Head of caudate nucleus (tissue), 42 donors: ENCODE measurements at places on chromosomes 4 and X.

GRCh38 chrX:119226446-119226845 is 9.6 kb upstream of the PGRMC1 start:
- DNase-seq: no peak

DNA sequence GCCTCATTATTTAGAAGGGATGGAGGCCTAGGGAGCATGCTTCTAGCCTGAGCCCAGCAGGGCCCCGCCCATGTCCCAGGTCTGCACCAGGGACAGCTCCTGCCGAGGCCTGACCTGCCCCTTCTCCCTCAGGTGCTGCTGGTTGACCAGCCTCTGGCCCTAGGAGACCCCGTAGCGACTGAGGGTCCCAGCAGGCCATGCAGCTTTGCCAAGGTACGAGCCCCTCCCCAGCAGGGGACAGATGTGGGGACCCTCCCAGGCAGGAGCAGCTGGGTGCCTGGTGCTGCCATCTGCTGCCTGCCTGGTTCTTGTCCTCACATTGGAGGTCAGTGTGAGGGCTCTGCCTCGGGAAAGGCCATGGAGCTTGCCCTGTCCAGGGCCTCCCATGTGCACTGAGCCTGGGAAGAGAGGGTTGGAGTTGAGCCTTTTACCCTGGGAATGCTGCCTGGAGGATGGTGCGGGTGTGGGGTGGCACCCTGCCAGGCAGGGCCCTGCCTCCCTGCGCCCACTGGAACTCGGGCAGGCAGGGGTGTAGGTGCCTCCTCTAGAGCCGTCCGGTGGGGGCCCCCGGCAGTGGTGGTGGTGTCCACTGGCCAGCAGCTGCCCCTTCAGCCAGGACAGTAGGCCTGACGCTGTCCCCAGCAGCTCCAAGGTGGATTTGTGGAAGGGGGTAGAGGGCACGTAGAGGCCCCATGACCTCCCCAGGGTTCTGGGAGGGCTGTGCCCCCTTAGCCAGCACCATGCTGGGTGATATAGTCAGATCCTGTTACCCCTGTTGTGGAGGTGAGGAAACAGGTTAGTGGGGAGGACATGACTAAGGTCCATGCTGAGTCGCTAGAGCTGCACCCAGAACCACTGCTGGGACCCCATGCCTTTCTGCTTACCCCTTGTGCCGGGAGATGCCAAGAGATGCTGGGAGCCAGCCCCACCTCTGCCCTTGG is 2.2 kb upstream of the MSANTD1 start:
- DNase-seq: no peak

DNA sequence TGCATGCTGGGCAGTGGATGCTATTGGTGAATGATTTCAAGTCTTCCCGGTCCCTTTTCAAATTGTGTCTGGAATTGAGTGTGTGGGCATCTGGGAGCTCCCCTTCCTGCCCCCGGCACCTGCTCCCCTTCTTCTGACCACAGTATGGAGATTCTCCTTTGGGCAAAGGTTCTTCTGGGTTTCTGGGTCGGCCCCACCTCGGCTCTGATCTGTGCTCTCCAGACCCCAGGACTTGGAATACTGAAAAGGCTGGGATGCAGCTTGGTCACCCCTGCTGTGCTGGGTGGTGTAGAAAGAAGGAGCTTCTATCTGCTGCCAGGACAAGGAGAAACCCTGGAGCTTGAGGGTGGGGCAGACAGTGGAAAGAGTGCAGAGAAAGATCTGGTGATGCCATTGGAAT is 78.8 kb downstream of the WFS1 start:
- DNase-seq: no peak

DNA sequence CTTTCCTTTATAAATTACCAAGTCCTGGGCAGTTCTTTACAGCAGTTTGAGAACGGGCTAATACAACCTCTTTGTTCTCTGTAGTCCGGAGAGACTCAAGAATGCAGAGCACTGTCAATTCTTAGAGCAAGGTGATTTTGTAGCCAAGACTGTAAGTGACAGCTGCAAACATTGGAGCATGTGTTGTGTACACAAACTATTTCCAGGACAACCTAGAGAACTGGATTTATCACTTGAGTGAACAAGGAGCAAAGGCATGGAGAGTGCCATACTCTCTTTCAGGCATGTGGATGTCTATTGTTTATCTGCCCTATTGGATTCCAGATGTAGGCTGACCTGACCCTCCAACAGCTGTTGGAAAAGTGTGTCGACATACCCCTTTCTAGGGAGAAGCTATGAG is 153.9 kb downstream of the SPANXN3 start:
- no peak for DNase-seq

- DNase-seq: no peak
Observed at GRCh38 chr4:159017323-159018026, 85.4 kb upstream of the RAPGEF2 start.

DNA sequence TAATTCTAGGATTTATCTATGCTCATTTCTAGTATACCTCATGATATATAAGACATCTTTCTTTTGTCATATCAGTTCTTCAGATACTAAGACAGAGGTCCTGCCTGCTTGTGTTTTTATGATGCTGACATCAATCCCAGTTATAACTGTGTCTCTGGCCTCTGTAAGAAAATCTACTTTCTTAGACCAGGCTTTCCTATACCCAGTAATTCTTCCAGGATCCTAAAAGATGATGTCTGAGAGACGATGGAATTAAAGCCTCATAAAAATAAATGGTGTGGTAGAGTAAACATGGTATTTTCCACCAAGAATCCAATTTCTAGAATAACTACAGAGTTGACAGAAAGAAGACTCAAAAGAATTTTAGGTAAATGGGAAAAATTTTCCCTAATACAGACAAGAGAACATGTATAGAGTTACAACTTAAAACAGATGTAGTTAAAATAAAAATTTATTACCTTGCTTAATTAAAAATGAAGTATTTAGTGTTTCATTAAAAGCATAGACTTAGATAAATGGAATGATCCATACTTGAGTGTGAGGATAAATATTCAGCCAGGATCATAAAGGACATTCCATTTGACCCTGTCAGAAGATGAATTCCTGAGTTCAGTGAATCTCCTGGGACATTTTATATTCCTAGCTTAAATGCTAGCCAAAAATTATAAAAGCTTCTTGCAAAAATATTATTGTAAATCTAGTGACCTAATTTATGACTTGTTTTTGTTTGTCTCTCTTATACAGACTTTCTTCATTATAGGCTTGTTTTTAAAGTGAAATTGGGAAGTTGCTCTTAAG is 137.4 kb downstream of the PDLIM5 start:
- DNase-seq: no peak

GRCh38 chr4:85955620-85956292 is 404.1 kb downstream of the MAPK10 start:
- no peak for DNase-seq

GRCh38 chrX:128335671-128336070 is 283.5 kb upstream of the ACTRT1 start:
- no peak for DNase-seq

GRCh38 chr4:122861172-122861943 is 34.7 kb downstream of the FGF2 start:
- no peak for DNase-seq

DNA sequence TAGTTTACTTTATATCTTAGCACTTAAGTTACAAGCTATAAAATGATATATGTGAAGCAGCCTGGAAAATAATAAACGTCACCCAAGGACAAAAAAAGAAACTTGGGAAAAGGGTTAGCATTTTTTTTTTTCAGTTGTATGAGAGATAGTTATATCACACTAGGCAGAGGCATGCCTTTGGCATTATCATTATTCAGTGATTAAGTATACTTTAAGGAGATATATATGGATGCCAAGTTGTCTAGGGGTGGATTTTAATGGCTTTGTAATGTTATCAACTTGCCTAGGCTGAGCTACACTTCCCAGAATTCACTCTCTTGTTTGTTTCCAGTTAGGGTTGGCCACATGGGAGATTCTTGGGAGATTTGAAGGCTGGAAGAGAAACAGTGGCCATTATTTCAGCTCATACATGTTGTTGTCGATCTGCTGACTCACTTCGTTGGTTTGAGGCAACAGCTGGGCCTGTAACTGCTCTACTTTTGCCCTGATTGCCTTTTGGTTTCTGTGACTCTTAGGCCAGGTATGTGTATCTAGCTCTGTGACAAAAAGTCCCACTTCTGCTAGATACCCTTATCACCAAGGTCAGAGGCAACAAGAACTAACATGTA is 11.5 kb upstream of the SRPX start:
- DNase-seq: no peak

GRCh38 chrX:77628294-77629025 is 157.6 kb downstream of the ATRX start:
- no peak for DNase-seq

DNA sequence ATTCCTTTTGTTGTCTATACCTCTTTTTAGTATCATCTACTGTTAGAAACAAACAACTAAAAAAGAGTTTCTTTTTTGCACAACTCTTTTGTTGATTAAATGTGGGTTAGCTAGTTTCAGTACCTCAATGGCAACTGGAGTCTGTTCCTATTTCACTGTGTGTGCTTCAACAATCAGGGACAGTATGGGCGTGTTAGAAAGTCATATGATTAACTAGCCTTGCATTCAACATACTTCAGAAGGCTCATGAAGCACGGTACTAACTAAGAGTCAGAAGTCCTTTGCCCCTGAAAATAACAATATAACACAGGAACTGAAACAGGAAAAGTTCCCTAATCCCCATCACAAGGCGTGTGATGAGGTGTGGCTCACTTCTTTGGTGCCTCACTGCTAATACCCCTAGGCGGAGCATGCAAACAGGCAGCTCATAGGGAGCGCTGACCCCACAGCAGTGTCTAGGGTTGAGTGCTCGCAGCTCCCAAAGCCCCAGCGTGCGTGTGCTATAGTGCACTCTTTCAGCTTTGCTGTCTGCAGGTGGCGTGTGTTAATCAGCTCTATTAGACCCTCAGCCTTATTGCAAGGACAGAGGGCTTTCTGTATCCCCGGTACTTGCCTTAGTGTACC is 203.1 kb upstream of the NDST3 start:
- no peak for DNase-seq

GRCh38 chrX:22105231-22105630 is 73.1 kb downstream of the PHEX start:
- DNase-seq: no peak

DNA sequence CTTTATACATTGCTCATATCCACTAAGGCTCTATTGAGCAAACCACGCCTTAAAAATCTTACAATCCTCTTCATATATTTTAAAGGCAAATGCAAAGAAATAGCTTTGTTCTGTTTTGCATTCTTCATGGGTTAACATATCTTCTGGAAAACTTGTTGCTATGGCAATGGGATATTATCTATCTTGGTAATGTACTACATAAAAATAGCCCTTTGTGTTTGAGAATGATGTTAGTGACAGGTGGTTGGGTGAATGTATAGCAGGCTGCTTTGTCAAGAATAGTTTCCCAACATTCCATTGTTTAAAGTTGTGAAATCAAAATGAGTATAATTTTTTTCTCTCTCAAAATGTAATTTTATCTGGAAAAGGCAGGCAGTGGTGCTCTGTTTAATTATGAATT is 16.8 kb downstream of the REPS2 start:
- no peak for DNase-seq

DNA sequence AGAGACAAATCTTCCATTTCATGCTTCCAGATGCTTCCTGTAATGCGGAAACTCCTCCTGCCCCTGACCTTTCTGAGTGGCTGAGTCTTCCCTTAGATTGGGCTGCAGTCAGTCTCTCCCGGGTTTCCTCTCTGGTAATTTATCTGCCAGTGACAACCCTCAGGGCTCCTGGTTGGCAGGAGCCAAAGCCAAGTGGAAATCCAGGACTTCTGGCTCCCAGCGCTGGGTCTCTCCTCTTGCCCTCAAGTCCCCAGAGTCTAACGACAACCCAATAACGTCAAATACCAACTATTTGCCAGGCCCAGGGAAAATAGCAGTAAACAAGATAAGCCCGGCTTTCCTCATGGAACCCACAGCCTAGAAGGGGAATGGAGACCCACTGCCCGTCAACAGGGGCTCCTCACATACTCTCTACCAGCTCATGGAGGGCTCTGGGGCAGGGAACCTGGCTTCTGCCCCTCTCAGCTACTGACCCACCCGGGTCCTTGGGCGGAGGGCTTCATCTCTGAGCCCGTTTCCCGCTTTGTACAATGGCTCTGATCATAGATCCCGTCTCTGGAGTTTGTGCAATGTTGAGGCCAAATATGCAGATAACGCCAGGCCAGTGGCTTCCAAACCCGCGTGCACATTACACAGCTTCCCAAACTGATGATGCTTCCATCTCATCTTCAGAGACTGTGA is 1.1 kb upstream of the TBC1D14 start:
- no peak for DNase-seq

- DNase-seq: no peak
Observed at GRCh38 chrX:17496407-17496806, 121.4 kb downstream of the NHS start.

GRCh38 chrX:124216396-124217115 is 115.9 kb upstream of the TEX13D start:
- DNase-seq: no peak

GRCh38 chr4:156798438-156798837 is 173.2 kb downstream of the PDGFC start:
- DNase-seq: no peak

- no peak for DNase-seq
Observed at GRCh38 chr4:168317621-168318020, 931 bp downstream of the DDX60 start.

DNA sequence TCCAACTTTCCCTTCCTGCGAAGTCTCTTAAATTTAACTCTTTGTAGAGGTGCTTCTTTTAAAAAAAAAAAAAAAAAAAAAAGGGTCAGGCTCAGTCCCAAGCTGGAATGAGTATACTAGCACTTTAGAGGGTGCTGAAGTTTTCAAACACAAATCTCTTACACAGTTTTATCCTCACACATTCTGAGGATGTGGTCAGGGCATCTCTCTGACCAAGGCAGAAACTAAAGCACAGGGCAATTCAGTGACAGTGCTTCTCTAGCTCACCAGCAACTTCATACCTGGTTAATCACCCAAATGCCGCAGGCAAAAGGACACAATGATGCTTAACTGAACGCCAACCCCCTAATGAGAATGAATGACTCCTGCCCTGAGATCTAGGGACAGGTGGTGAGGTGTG is 9.8 kb upstream of the PGM2 start:
- DNase-seq: no peak

- DNase-seq: no peak
Observed at GRCh38 chr4:60502733-60503132, 697.4 kb upstream of the ADGRL3 start.

GRCh38 chr4:76738086-76738931 is 159.6 kb downstream of the SOWAHB start:
- no peak for DNase-seq
